Right cardiac atrium (tissue), 5 donors: ENCODE measurements at places on chromosomes 16 and 17. TPM values are rescaled to one million over a fixed set of nuclear protein-coding genes. Genes with fewer than 3 reads are reported as not detected.

The TSNAXIP1 gene
- total RNA-seq: 0.94 TPM

The MMP28 gene
- 5.8 TPM for total RNA-seq

The PYY gene
- total RNA-seq: not detected

The CD300A gene
- total RNA-seq: 4.8 TPM

The MT1M gene
- 5.5 TPM for total RNA-seq

The WNT9B gene
- total RNA-seq: 2.4 TPM

The BBS2 gene
- 55.9 TPM for total RNA-seq

The ZG16B gene
- total RNA-seq: not detected

GRCh38 chr17:16434662-16435061 lies 19.3 kb downstream of the TRPV2 start:
- DNase-seq: peak; percentile 10

DNA sequence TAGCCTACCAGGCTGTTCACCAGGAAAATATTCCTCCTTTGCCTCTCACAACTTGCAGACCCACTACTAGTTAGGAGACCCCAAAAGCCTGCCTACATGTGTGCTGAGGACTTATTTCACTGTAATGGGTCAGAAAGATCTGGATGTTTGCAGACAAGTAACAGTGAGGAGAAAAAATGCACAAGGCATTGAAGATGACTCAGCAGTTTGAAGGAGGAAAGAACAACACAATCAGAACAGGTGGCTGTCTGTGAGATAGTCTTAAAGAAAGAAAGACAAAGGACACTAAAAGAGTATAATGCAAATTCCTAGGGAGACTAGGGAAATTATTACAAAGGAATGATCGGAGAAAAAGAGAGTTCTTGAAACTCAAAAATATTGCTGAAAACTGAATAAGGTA lies 69.0 kb downstream of the ANKFN1 start:
- no peak for DNase-seq

DNA sequence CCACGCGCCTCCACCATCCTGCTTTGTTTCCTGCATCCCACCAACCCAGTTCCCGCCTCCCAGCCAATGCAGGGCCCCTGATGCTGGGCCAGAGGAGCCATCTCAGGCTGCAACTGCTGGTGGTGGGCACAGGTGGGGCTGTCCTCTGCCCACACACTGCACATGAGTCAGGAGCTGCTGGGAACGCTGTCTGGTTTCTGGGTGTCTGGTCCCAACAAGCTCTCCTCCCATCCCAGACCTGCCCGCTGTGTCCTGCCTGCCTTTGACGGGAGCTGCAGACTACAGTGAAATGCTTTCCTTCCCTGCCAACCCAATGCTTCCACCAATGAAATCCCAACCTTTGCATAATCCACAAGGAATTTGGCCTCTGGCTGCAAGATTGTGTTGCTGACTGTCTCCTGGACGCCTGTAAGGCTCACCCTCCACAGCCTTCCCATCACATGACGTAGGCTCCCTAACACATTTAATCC lies 98.9 kb downstream of the N4BP1 start:
- no peak for DNase-seq

DNA sequence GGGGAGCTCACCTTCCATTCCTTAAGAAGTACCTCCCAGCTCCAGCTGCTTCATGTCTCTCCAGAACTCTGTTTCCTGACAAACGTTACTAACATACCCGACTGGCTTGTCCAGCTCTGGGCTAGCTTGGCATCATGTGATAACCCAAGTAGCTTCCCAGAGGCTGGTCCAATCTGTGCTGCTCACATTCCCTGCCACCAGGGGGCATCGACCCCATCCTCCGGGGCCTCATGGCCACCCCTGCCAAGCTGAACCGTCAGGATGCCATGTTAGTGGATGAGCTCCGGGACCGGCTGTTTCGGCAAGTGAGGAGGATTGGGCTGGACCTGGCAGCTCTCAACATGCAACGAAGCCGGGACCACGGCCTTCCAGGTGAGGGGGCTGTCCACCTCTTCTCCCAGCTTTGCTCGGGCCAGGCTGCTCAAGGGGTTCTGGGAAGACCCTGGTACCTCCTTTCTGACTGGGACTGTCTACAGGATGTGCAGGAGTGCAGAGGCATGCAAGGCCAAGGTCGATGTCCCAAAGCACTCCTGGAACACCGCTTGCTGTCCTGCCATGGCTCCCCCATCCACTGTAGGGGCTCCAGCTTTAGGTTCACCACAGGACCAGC lies 7.6 kb downstream of the EPX start:
- DNase-seq: peak; percentile 73

DNA sequence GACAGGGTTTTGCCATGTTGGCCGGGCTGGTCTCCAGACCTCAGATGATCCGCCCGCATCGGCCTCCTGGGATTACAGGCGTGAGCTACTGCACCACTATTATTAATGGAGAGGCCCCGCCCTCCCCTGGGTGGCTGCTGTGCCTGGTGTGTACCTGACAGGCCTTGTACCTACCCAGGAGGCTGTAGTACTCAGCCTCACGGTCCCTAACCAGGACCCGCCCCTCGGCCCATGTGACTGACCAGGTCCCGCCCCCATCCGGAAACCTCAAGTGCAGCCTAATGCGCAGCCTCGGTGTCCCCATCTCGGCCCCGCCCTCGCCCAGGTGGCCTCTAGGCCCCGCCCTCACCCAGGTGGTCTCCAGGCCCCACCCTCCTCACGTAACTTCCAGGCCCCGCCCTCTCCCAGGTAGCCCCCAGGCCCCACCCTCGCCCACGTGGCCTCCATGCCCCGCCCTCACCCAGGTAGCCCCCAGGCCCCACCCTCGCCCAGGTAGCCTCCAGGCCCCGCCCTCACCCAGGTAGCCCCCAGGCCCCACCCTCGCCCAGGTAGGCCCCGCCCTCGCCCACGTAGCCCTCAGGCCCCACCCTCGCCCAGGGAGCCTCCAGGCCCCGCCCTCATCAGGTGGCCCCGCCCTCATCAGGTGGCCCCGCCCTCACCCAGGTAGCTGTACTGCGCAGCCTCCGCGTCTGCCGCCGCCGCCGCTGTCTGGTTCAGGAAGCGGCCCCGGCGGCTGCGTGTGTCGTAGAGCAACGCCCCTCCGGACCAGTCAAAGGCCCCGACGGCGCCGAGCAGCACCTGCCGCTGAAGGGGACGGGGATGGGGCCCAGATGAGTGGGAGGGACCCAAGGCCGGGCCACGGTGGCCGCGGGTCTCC lies 31.0 kb downstream of the HASPIN start:
- DNase-seq: no peak

GRCh38 chr16:68275611-68276191 lies 11.4 kb downstream of the SLC7A6 start:
- no peak for DNase-seq

GRCh38 chr17:42879596-42879985 lies 21.0 kb upstream of the G6PC1 start:
- DNase-seq: no peak

DNA sequence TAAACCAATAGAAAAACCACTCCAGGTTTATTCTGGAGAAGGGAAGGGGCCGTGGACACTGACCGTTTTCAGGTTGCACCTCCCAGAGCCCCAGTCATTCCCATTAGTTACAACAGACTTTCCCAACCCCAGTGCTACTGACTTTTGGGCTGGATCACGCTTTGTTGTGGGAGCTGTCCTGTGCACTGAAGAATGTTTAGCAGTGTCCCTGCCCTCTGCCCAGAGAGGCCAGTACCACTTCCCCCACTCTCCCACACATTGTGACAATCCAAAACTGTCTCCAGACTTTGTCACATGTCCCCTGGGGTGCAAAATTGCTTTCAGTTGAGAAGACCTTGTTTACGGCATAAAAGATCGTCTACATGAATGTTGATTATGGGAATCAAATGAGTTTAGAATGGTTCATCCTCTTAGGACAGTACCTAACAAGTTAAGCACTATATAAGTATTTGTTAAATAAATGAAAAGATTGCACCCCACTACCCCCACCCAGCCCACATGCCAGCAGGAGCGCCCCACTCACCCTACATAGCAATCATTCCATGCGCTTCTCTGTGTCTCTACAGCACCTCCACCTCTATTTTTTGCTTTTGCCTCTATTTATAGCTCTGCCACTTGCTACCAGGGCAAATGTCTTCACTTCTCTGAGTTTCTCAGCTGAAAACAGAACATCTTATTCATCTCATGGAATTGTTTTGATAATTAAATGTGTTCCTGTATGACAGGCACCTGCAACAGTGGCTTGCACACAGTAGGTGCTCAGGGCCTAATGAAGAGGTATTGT lies 104.9 kb downstream of the AXIN2 start:
- no peak for DNase-seq

- no peak for DNase-seq
Observed at GRCh38 chr16:75727221-75727620, 931 bp upstream of the CPHXL start.

DNA sequence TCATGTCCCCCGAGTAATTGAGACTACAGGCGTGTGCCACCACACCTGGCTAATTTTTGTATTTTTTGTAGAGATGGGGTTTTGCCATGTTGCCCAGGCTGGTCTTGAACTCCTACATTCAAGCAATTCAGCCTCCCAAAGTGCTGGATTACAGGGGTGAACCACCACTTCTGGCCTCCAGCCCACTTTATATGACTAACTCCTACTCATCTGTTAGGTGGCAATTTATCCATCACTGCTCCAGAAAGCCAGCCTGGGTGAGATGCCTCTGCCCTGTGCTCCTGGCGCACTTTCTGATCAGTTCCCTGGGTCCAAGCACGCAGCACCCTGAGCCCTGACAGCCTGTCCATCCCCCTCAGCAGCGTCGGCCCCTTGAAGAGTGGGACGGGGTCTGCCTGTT lies 29.4 kb downstream of the ADAM11 start:
- DNase-seq: no peak

GRCh38 chr16:9119795-9120194 lies 28.4 kb downstream of the HAPSTR1 start:
- DNase-seq: no peak

DNA sequence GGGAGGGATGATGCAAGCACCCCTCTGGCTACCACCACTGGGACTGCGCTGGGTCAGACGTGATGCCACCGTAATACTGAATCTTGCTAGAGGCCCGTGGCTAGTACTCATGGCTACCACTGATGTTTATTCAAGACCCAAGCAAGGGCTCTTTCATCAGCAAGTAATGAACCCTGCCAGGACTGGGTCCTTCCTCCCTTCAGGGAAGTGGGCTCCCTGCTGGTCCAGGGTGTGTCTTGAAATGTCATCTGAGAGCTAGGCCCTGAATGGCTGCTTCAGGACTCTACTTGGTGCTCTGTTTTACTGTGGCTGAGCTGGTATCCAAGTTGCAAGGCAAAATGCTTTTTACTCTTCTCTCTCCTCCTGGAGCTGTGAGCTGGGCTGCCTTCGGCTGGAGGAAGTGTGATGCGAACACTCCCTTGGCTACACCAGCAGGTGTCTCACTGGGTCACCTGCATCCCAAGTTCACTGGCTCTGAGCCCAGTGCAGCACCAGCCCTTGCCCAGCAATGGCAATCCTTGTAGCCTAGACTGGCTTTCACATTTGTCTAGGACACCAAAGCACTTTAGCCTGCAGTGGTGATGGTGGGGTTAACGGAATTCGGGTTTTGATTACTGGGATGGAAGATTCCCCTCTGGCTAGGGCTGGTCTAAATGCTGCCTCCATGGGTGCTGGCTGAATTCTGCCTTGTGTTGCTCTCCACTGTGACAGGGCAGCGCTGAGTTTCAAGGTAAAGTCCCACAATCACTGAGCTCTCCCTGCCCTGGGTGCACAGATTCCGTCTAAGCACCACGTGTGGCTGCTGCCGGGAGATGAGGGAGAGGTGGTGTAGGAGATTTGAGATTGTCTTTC lies 98.6 kb downstream of the USP22 start:
- DNase-seq: no peak

- no peak for DNase-seq
Observed at GRCh38 chr16:47069313-47069712, 74.4 kb downstream of the NETO2 start.

- no peak for DNase-seq
Observed at GRCh38 chr17:74769856-74770497, 6.2 kb downstream of the NAT9 start.

DNA sequence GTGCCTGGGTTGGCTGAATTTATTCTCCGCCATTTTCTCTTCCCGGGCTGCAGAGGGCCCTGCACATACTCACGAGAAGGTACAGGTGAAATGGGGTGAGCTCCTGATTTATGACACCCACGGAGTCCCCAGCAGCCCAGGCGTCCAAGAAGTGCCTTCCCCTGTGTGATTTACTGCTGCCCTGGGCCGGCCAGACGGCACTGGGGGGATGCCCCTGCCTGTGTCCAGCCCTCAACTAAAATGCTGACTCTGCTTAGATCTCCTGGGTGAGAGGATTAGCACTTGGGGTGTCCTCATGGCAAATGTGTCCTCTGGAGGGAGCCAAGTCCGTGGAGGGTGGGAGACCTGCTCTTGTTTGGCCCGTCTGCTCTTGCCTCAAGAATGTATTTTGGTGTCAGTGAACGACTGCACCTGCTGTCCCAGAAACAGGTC lies 132.4 kb downstream of the MAF start:
- no peak for DNase-seq

- DNase-seq: no peak
Observed at GRCh38 chr17:80888276-80889160, 103.1 kb upstream of the CHMP6 start.

DNA sequence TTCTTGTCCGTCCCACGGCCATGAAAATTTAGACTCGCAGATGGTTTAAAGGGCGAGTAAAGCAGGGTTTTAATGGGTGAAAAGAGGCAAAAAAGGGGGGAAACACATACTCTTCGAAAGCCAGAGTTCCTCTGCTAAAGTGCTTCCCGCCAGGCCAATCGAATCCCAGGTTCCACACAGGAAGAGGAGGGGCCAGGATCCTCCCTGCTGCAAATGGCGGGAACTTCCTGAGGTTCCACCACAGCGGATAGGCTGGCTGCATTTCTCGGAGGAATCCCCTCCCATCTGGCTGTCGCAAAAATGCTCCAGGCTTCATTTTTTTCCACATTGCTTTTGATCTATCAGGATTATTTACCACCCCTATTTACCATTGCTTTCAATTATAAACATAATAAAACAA lies 670.1 kb upstream of the CA10 start:
- DNase-seq: no peak

DNA sequence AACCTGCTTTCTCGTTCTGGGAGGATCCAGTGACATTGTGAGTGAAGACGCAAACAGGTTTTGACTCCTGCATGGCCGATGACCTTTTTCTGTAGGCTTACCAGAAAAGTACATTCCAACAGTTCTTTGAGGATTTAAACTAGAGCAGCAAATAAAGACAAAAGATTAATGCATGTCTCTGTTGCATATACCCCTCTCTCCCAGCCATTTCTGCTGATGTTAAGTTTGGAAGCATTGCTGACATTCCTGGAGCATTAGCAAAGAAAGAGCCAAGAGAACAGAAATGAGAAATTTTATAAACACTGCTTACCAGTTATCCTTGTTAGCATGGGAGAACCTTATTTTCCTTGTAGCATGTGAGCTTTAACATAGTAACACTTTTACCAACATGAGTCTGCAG lies 49.3 kb downstream of the SIAH1 start:
- no peak for DNase-seq

GRCh38 chr17:19748807-19749193 lies 702 bp upstream of the ALDH3A1 start:
- peak; percentile 16 for DNase-seq

- DNase-seq: no peak
Observed at GRCh38 chr16:72976438-72977064, 71.4 kb downstream of the ZFHX3 start.

- DNase-seq: peak; percentile 34
Observed at GRCh38 chr17:81173052-81173761, 7.2 kb upstream of the AATK start.
